HCT116 (cell line): ENCODE measurements at places on chromosomes 4 and X.

DNA sequence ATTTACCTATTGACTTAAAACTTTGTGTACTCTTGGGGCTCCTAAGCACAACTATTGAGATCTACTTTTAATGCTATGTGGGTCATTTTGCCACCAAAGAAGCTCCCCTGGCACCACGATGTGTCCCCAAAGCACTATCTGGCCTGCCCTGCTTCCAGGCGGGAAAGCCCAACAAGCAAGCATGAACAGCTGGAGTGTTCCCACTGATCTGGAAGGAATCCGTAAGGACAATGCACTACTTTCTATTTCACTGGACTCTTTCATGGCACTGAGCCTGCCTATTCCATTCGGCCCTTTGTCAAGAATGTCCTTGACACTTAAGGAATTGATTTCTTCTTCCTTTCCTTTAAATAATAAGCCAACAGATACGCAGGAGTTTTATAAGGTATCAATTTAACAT lies 38.8 kb downstream of the GRIA3 start:
- no peak overlapping the region for H3K4me3 ChIP-seq
- no peaks in the 10 kb centered on the region for H3K36me3 ChIP-seq
- no peaks in the 10 kb centered on the region for H3K4me1 ChIP-seq
- H3K27ac ChIP-seq, result no peak overlapping the region
- no peaks in the 10 kb centered on the region for H3K27me3 ChIP-seq

- H3K27ac ChIP-seq, result no peak overlapping the region
- no peaks in the 10 kb centered on the region for H3K27me3 ChIP-seq
- H3K4me3 ChIP-seq, result no peak overlapping the region
- no peaks in the 10 kb centered on the region for H3K36me3 ChIP-seq
- peak; percentile 1 for DNase-seq
- H3K4me1 ChIP-seq, result no peaks in the 10 kb centered on the region
These were observed 562.2 kb downstream of the ZIC3 start for GRCh38 chrX:138128027-138128671.

DNA sequence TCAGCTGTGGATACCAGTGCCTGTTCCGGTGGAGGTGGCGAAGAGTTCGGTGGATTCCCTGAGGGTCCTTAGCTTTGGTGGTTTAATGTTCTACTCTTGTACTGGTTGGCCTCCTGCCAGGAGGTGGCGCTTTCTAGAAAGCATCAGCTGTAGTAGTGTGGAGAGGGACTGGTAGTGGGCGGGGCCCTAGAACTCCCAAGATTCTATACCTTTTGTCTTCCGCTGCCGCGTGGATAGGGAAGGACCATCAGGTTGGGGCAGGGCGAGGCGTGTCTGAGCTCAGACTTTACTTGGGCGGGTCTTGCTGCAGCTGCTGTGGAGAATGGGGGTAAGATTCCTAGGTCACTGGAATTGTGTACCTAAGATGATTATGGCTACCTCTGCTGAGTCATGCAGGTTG lies 390.3 kb downstream of the FAM47A start:
- no peaks in the 10 kb centered on the region for H3K36me3 ChIP-seq
- no peaks in the 10 kb centered on the region for H3K27me3 ChIP-seq
- no peak overlapping the region for H3K4me3 ChIP-seq
- H3K27ac ChIP-seq, result no peak overlapping the region

- DNase-seq, result no peak
- H3K27ac ChIP-seq, result 0 out of 2 replicates have a peak overlapping the region, but pooled peaks have one; percentile 32
- H3K4me1 ChIP-seq, result peaks cover 15% of the 10 kb centered on the region
These were observed 721 bp upstream of the TBC1D25 start for GRCh38 chrX:48538641-48539344.

GRCh38 chr4:26144526-26145155 lies 176.2 kb upstream of the RBPJ start:
- H3K4me1 ChIP-seq, result no peaks in the 10 kb centered on the region
- H3K36me3 ChIP-seq, result no peaks in the 10 kb centered on the region
- DNase-seq, result no peak
- no peaks in the 10 kb centered on the region for H3K27me3 ChIP-seq
- no peak overlapping the region for H3K4me3 ChIP-seq
- H3K27ac ChIP-seq, result no peak overlapping the region

GRCh38 chr4:71296945-71297344 lies 41.9 kb upstream of the SLC4A4 start:
- no peak for DNase-seq
- no peaks in the 10 kb centered on the region for H3K4me1 ChIP-seq
- H3K4me3 ChIP-seq, result no peak overlapping the region
- no peaks in the 10 kb centered on the region for H3K36me3 ChIP-seq
- no peak overlapping the region for H3K27ac ChIP-seq
- peaks cover 12% of the 10 kb centered on the region for H3K27me3 ChIP-seq

GRCh38 chr4:43765514-43765913 lies 683.1 kb downstream of the KCTD8 start:
- no peaks in the 10 kb centered on the region for H3K36me3 ChIP-seq
- DNase-seq, result no peak
- H3K4me3 ChIP-seq, result no peak overlapping the region
- H3K27me3 ChIP-seq, result no peaks in the 10 kb centered on the region

DNA sequence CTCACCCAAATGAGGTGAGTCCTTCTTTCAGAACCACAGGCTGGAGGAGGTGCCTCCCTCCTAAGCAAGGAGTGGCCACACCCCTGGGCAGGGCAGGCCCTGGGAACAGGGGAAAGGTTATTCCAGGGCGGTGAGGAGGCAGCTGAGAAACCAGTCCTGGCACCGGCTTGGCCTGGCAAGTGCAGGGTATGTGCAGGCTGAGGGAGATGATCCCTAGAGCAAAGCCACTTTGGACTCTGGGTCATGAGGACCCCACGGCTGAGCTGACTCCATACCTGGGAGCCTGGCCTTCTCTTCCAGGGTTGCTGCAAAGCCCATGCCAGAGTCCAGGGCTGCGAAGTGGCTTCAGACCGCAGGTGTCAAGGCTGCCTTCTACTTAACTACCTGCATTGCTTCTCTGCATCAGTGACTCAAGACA lies 49.5 kb upstream of the HELT start:
- H3K27ac ChIP-seq, result no peak overlapping the region
- no peaks in the 10 kb centered on the region for H3K36me3 ChIP-seq
- H3K27me3 ChIP-seq, result no peaks in the 10 kb centered on the region
- peaks cover 12% of the 10 kb centered on the region for H3K4me1 ChIP-seq

- no peak overlapping the region for H3K27ac ChIP-seq
- no peak for DNase-seq
- no peaks in the 10 kb centered on the region for H3K27me3 ChIP-seq
- no peaks in the 10 kb centered on the region for H3K36me3 ChIP-seq
- no peak overlapping the region for H3K4me3 ChIP-seq
These were observed 1511.0 kb downstream of the ARAP2 start for GRCh38 chr4:34733185-34733941.

- H3K27ac ChIP-seq, result no peak overlapping the region
- peaks cover 1% of the 10 kb centered on the region; the same call in 1 of the 2 replicates for H3K4me1 ChIP-seq
- no peak overlapping the region for H3K4me3 ChIP-seq
- no peak for DNase-seq
- H3K27me3 ChIP-seq, result no peaks in the 10 kb centered on the region; the same call in 1 of the 2 replicates
These were observed 8.3 kb upstream of the HOPX start for GRCh38 chr4:56689201-56689969.

DNA sequence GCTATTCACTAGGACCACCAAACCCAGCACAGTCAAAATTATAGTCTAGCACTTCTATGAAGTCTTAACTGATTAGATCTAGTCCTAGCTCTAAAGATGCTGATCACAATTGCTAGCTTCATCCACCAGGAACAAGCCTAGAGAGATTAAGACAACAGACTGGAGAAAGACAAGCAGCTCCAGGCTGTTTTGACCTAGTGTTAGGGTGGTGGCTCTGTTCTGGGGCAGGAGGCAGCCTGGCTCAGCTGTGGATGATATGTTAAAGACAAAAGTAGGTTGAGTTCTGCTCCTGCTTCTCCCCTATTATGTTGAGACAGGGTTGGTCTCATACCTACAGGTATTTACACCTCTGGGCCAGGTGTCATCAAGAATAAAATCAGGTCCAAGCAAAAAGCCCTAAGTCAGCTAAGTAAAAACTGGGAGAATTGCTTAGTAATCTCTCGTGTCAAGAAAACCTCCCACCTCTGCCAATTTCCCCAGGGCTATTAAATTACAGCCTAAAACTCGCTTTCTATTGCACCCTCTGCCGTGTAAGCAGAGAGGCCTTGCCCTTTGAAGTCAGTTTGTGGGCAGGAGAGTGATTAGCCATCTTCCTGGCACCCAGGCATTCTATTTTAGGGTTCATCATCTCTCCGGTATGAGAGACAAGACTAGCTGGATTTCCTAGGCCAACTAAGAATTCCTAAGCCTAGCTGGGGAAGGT lies 39.9 kb downstream of the RAB40AL start:
- no peak overlapping the region; the same call in 1 of the 2 replicates for H3K27ac ChIP-seq
- peaks cover 7% of the 10 kb centered on the region for H3K4me1 ChIP-seq
- H3K4me3 ChIP-seq, result no peak overlapping the region
- no peaks in the 10 kb centered on the region for H3K36me3 ChIP-seq

- no peaks in the 10 kb centered on the region for H3K36me3 ChIP-seq
- H3K4me1 ChIP-seq, result no peaks in the 10 kb centered on the region
- H3K4me3 ChIP-seq, result no peak overlapping the region
These were observed 68.4 kb upstream of the MID1IP1 start for GRCh38 chrX:38732866-38733265.

DNA sequence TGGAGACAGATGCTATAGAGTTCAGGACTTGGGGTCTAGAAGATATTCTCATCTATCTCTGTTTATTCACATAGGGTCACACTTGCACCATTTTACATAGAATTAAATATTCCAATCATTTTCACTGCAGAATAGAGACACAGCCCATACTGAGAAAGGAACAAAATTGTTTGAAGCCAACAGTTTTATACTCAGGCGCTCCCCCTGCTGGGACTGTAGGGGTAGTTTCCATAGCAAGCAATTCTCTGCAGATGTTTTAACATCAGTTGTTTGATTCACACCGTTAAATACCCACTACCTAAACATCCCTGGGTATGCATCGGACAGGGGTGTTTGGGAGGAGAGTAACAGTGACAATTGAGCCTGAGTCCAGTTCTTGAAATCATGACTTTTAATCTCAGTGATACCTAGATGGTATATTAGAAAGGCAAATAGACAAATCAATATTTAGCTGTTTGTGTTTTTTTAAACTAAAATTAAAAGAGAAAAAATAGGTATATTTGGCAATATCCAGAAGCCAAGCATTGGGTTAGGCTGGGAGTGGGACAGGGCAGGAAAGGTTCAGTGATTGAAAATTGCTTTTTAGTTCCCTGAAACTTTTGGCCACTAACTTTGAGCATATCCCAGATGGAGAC lies 33.8 kb downstream of the LONRF3 start:
- no peak for DNase-seq
- no peaks in the 10 kb centered on the region for H3K27me3 ChIP-seq
- H3K4me1 ChIP-seq, result no peaks in the 10 kb centered on the region
- H3K27ac ChIP-seq, result no peak overlapping the region
- no peak overlapping the region for H3K4me3 ChIP-seq
- no peaks in the 10 kb centered on the region for H3K36me3 ChIP-seq

- no peak for DNase-seq
- H3K4me3 ChIP-seq, result no peak overlapping the region
- H3K36me3 ChIP-seq, result no peaks in the 10 kb centered on the region
- H3K4me1 ChIP-seq, result no peaks in the 10 kb centered on the region
- H3K27ac ChIP-seq, result no peak overlapping the region
- no peaks in the 10 kb centered on the region for H3K27me3 ChIP-seq
These were observed 75.7 kb upstream of the ARHGAP24 start for GRCh38 chr4:85399270-85399669.

GRCh38 chrX:25158635-25159034 lies 142.9 kb upstream of the ARX start:
- H3K27me3 ChIP-seq, result peaks cover 6% of the 10 kb centered on the region; the same call in 1 of the 2 replicates
- no peak overlapping the region for H3K4me3 ChIP-seq

DNA sequence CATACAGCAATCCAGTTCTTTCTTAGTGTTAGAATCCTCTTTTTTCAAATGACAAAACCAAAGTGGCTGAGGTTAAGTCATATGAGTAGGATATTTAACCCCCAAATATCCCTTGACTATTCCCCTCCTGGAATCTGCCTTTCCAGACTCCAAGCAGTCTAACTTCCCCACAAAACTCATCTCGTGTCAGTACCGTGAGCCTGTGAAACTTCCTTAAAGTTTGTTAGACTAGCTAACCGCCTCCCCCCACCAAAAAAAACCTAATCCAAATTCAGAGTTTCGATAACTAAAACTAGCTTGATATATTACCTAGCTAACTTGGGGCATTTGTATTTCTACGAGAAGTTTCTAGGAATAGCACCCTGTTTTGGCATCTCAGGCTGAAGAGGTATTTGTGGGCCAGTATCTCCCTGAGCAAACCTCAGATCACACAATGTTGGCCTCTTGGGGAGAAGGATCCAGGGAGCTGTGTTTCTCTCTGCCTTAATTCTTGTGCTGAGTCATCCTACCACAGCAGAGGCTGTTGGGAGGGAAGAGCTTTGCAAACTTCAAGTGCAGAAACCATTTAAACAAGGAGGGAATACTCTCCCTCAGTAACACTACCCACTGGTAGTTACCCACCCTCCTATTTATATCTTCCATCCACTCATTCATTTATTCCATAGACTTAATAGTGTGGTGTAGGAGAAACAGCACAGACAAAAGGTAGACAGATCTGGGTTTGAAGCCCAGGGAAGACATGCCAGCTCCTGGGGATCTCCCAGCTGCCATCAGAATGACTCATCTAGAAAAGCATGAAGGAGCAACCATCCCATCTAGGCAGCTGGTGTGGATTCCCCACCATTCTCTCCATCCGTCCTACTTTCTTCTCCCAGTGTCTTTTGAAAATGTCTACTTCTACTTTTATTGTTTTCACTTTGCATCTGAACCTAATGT lies 39.3 kb upstream of the TXK start:
- H3K4me1 ChIP-seq, result peaks cover 30% of the 10 kb centered on the region
- peak; percentile 63 for DNase-seq
- no peaks in the 10 kb centered on the region for H3K36me3 ChIP-seq
